ENCODE measurements at places on chromosomes 1 and 21. TPM values are rescaled to one million over a fixed set of nuclear protein-coding genes. Genes with fewer than 3 reads are reported as not detected.

- H3K27me3 ChIP-seq, result no peaks in the 10 kb centered on the region
- H3K4me3 ChIP-seq, result no peak overlapping the region
- H3K4me1 ChIP-seq, result no peaks in the 10 kb centered on the region
- no peak for DNase-seq
Observed at GRCh38 chr1:170009551-170009950, 64.9 kb downstream of the KIFAP3 start.

CFAP74 gene
- not detected for total RNA-seq

CELA3B gene
- total RNA-seq, result not detected

DNA sequence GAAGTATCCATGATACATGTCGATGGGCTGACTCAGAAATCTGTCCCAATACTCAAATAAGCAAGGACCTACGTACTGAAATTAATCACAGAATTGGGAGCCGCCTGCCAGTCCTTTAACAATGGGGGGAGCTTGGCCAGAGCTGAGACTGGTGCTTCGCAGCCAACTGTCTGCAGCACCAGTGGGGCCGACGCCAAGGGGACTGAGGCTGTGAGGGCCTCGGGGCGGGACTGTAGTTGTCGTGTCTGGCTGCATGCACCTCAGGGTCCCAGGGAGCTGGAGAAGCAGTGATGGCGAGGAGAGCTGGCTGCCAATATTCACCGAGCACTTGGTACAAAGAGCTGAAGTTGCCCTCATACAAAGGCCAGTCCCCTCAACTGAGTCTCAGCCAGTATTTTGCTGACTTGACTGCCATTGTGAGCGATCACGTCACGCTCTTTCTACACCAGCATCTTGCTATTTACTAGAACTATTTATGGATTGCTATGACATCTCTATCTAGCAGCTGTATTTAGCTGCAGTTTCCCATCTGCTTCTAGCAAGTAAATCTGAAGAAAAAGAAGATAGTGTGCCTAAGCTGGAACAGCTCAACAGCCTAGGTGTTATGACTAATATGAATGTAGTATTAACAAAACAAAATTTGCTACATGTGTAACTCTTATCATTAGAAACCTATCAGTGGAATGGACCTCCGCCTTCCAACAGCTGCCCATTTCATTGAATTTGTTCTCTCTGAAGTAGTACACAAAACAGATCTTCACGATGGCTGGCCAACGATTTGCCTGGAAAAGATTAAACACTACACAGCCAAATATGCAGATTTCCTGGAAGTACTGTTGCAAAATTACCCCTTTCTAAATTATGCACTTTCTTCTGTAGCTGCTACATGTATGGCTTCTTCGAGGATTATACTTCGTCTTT, 29.1 kb downstream of the EVI5 start:
- peak overlapping the region; percentile 42 for H3K27ac ChIP-seq
- no peak overlapping the region for H3K4me3 ChIP-seq
- H3K36me3 ChIP-seq, result no peaks in the 10 kb centered on the region
- DNase-seq, result no peak
- H3K4me1 ChIP-seq, result peaks cover 5% of the 10 kb centered on the region

STRIP1 gene
- 26.2 TPM for total RNA-seq

GPR25 gene
- not detected for total RNA-seq

DNA sequence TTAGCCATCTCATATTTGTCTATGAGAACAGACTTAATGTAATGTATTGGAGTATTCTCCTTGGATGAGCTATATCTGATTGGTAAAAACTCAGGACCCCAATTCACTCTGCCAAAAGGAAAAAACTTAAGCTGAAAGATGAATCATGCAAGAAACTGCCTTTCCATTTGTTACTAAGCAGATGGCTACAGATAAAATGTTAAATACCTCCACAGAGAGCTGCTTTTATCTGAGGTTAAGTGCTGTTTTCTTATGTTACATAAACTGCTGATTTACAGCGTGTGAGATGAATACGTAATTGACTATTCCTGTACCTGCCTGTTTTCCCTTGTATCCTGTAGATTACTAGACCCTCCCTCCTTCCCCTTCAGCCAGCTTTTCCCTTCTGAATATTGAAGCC, 49.3 kb downstream of the CLCA4 start:
- no peak overlapping the region for H3K4me3 ChIP-seq
- H3K27me3 ChIP-seq, result no peaks in the 10 kb centered on the region
- H3K27ac ChIP-seq, result no peak overlapping the region
- DNase-seq, result no peak

IFNLR1 gene
- total RNA-seq, result 0.83 TPM

DNA sequence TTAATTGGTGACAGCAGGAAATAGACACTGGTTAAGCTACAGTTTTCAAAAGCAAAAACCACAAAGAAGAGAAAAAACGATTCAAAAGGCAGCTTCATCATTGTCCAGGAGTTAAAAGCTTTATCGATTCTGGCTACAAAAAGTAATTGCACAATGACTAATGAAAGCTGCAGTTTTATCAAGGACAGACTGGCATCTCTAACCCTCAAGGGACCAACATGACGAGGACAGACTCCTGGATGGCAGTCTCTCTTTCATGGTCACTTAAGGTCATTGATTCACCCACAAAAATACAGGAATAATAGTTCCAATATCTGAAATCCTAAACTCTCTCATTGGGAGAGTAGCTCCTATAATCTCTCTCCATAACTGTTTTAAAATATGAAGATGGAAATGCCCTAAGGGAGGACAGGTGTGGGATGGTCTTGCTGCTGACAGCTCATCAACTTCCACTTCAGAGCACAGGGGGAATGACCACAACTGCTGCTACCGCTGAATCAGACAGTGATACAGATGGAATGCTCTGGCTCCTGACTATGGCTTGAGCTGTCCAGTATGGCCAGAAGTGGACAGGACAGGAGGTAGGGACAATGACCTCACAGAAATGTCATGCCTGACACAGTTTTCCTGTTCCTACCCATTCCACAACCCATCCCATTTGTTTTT, 17.4 kb upstream of the CPLANE2 start:
- H3K4me1 ChIP-seq, result peaks cover 26% of the 10 kb centered on the region
- no peaks in the 10 kb centered on the region for H3K27me3 ChIP-seq
- peaks cover 16% of the 10 kb centered on the region for H3K36me3 ChIP-seq
- peak overlapping the region; percentile 16 for H3K27ac ChIP-seq

KCNN3 gene
- 3.6 TPM for total RNA-seq

DNA sequence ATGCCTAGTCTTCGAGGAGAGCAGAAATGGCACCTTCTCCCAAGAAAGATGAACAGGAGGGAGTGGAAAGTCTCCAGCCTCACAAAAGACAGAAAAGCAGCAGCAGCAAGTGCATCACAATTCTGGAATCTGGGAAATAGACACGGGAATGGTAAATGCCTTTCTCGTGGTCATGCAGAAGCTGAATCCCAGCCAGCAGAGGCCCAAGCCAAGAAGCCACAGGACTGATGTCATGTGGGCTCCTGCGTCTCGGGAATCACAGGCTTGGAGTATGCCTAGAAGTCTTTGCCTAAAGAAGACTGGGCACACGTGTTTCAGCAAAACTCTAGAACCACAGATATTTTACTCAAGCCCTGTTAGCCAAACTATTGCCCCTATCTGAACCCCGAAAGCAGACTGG, 260.3 kb upstream of the PLD5 start:
- DNase-seq, result no peak
- H3K36me3 ChIP-seq, result no peaks in the 10 kb centered on the region
- no peaks in the 10 kb centered on the region for H3K4me1 ChIP-seq
- H3K27me3 ChIP-seq, result no peaks in the 10 kb centered on the region
